ENCODE measurements at places on chromosomes 5 and 9.

DNA sequence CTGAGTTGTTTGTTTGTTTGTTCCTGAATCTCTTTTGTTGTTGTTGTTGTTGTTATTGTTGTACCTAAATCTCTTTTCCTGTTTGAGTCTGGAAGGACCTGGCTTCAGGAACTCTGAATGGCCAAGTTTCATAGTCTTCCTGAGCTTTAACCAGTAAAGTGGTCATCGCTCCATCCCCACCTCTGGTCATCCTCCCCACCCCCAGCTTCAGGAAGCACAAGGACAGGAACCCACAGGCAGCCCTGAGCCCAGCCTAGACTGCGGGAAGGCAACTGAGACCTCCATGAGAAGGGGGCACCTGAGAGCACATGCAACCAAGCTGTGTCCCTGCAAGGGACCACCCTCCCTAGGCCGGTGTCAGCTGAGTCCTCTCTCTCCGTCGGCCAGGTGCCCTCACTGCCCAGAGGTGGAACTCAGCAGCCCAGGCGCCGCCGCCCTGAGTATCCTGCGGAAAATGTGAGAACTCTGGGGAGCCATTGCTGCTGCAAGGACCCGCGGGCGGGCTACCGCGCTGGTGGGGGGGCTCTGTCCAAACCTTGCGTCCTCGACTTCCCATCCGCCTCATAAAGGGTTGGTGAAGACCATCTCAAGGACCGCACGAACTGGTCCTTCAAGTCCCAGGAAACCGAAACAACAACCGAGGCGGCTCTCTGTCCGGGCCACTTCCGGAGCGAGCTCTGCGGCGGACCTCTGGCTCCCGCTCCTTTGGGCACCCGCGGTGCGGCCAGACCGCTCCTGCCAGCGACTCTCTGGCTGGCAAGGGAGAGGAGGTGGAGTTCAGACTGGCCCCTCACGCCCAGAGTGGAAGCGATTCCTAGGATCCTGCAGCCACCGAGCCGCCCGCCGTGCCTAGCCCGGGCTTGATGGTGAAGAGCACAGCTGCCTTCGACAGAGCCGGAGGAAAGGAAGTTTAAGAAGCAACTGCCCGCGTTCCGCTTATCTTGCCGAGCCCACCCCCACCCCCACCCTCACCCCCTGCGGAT lies 4.2 kb downstream of the BARX1 start:
- DNase-seq, result no peak

- no peak for DNase-seq
Observed at GRCh38 chr9:131545786-131546335, 538 bp downstream of the PRRT1B start.

- no peak for DNase-seq
Observed at GRCh38 chr5:169415948-169416347, 115.0 kb upstream of the SLIT3 start.

GRCh38 chr9:98333703-98334582 lies 78.5 kb upstream of the TBC1D2 start:
- no peak for DNase-seq

DNA sequence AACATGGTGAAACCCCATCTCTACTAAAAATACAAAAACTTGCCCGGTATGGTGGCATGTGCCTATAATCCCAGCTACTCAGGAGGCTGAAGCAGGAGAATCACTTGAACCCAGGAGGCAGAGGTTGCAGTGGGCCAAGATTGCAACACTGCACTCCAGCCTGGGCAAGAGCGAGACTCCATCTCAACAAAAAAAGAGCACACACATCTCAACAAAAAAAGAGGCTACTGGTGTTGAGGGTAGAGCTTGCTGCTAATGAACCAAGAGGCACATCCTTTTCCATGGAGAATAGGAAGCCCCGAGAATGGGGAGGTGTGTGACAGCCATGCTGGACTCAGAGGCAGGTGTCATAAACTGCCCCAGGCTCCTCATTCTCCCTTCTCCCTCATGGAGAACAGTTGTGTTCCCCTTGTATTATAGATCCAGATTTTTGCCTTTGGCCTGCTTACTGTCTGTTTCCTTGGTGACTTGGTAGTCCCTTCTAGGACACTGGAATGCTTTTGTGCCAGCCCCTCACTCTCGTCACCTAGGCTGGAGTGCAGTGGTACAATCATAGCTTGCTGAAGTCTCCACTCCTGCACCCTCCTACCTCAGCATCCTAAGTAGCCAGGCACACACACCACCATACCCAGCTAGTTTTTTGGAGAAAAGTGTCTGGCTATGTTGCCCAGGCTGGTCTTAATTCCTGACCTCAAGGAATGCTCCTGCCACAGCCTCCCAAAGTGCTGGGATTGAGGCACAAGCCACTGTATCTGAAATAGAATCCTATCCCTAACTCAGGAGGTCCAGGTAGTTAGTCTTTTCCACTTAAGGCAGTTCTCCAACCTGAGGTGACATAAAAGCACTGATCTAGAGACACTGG lies 5.1 kb downstream of the RPL12 start:
- no peak for DNase-seq

GRCh38 chr9:109482391-109482916 lies 15.7 kb downstream of the PTPN3 start:
- no peak for DNase-seq

GRCh38 chr5:122064992-122065391 lies 13.1 kb downstream of the LOX start:
- DNase-seq, result no peak

DNA sequence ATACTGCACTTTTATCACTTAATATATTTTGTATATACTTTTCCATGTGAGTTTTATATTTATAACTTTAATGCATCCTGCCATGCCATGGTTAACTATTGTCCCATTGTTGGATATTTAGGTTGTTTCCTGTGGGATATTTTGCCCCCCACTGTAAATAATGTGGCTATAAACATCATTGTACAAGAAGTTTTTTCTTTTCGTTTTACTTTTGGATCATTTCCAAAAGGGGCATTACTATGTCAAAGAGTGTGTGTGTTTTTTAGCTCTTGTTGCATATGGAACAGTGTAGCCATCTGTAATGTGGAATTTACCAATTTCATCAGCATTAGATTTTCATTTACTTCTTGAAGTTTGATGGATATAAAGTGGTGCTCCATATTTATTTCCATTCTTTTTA lies 13.3 kb downstream of the ITGA2 start:
- no peak for DNase-seq

- DNase-seq, result no peak
Observed at GRCh38 chr5:91830361-91830953, 447.3 kb upstream of the ARRDC3 start.

GRCh38 chr5:175800656-175801081 lies 70.7 kb upstream of the CPLX2 start:
- DNase-seq, result peak; percentile 32

- no peak for DNase-seq
Observed at GRCh38 chr5:56986626-56986947, 34.7 kb upstream of the MIER3 start.

DNA sequence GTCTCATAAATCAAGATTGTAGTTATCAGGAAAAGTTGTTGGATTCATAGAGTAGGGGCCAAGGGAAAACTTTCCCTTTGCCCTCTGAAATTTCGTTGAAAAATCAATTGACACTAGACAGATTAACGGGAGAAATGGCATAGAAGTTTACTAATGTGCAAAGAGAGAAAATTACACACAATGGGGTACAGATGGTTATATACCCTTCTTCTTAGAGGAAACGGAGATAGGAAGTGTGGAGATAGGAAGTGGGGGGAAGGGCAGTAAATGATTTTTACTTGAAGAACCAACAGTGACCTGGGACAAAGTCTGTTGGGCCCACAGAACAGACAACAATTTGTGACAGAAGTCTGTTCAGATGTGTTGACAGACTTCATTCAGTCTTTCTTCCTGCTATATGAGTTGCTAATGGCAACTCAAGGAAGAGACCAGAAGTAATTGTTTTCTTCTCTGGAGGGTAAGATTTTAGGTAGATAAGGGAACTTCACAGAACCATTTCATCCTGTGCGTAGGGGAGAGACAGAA lies 177.9 kb downstream of the C9orf152 start:
- no peak for DNase-seq

GRCh38 chr9:116191576-116192415 lies 38.2 kb downstream of the PAPPA start:
- DNase-seq, result no peak

GRCh38 chr5:28822071-28822470 lies 1783.7 kb upstream of the CDH9 start:
- DNase-seq, result no peak

DNA sequence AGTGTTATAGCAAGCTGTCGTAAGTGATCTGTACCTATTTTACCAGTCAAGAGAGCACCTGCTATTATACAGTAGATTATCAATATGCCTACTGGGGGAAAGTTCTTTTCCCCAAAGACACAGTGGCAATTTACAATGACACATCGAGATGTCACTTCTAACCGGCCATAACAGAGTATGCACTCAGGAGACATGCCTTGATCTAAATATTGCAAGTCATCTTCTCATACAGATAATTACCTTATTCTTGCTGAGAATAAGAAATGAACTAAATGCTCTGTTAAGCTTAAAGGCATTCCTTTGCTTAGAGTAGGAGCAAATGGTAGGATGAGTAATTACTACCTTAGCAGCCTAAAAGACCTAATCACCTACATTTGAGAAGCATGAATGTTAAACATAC lies 71.6 kb downstream of the PKD2L2 start:
- no peak for DNase-seq

GRCh38 chr5:139985290-139985689 lies 57.8 kb downstream of the NRG2 start:
- DNase-seq, result no peak

DNA sequence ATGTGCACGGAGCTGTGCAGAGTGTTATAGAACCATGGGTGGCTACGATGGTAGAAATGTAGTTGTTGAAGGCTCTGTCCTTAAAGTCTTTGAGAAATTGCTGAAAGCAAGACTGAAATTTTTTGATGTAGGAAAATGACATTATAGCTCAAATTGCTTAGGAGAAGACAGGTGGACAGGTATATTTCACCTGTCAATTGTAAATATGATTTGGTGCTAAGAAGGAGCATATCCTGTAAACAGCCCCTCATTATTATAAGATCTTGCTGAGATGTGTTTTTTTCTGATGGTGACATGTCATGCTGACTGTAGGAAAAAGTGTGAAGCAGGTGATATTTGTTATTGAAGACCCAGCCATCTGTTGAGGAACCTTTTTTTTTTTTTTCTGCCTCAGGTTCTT lies 377.9 kb downstream of the PSAT1 start:
- no peak for DNase-seq

DNA sequence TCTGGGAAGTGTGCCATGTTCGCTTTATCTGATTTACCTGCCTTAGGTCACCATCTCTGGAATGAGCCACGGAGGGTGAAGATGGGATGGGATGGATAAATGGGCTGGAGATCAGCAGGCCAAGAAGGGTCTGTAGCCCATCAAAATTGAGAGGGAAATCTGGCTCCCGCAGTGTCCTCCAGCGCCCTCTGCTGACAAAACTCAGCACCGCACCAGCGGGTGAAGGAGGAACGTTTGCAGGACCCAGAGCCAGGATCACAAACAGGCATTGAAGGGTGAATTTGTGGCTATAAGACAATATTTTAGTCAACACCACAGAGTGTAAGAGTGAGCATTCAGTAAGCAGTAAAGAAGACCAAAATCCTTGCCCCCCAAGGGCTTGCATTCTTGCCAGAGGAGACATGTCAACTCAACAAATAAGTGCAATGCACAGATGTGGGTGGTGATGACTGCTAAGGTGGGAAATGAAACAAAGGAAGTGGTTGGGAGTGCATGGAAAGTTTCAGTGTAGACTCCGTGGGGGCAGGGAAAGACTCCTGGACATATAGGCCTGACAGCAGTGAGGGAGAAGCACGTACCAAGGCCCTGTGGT lies 124.4 kb downstream of the TENT4A start:
- DNase-seq, result no peak

DNA sequence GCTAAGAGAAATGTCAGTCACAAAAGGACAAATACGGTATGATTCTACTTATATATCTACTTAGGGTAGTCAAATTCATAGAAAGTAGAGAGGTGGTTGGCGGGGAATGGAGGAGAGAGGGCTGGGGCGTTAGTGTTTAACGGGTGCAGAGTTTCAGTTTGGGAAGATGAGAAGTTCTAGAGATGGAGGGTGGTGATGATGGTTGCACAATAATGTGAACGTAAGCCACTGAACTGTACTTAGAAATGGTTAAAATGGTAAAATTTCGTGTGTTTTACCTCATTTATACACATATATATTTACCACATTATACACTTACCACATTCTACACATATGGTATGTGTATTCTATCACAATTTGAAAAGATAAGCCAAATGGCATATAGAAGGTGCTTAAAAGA lies 35.7 kb downstream of the LSM11 start:
- no peak for DNase-seq

DNA sequence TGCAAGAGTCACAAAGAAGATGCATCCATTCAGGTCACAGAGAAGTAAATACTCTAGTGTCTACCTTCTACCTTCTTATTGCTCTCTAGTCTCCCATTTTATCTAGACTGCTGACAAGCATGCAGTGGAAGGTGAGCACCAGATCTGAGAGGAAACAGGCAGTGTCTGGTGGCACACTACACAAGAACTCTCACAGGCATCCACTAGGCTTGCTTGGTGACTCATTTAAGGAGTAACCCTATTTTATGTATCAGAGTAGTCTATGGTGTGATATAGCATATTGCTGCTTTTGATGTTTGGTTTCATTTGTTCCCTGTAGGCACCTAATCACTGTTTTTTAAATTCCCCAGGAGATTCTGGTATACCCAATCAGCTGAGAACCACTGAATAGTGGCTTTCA lies 1.6 kb upstream of the THBS4 start:
- DNase-seq, result no peak

- no peak for DNase-seq
Observed at GRCh38 chr5:149002053-149002452, 60.8 kb downstream of the SH3TC2 start.

Data from DMS79 (cell line).